LoVo (cell line): ENCODE measurements at places on chromosomes 7 and 10.
A peak's percentile ranks its signal among the peaks of the same experiment; 100 is the strongest.

GRCh38 chr10:33975481-33975880, 641.0 kb upstream of the NRP1 start:
- no peak for DNase-seq

DNA sequence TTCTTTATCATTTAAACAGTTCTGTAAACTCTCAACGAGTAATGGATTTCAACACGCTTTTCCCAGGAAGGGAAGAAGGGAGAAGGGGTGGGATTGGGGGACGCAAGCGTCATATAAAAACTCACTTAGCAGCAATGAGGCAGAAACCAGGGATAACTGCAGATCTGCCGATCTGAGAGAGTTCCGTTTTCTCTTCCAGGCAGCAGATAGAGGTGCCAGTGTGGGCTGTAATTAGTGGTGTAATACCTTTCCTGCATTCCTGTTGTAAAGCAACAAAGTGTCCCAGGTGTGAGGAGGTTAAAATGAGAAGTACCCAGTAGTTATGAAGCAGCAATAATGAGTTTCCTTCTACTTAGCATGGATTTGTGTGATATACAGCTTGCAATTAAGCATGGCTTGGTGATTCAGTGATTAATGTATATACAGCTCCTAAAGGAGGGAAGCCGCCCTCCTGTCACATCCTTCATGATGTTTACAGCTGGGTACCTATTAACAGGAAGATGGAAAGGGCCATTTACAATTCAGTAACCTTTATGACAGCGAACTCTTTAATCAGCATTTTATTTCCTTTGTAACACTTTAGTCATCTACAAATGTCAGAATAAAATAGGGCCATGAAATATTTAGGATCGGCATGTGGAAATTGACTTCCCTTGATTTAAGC, 271.9 kb downstream of the LRMDA start:
- no peak for DNase-seq

- DNase-seq: no peak
These were observed 163.8 kb downstream of the INHBA start for GRCh38 chr7:41538810-41539724.

- peak; percentile 97 for DNase-seq
These were observed 139.4 kb upstream of the SHH start for GRCh38 chr7:155951554-155952158.

- no peak for DNase-seq
These were observed 21.0 kb upstream of the EIF5AL1 start for GRCh38 chr10:79491143-79491835.

- DNase-seq: no peak
These were observed 136.4 kb downstream of the RPS24 start for GRCh38 chr10:78170026-78170475.

- no peak for DNase-seq
These were observed 267.3 kb downstream of the PTPRN2 start for GRCh38 chr7:158320328-158320727.

DNA sequence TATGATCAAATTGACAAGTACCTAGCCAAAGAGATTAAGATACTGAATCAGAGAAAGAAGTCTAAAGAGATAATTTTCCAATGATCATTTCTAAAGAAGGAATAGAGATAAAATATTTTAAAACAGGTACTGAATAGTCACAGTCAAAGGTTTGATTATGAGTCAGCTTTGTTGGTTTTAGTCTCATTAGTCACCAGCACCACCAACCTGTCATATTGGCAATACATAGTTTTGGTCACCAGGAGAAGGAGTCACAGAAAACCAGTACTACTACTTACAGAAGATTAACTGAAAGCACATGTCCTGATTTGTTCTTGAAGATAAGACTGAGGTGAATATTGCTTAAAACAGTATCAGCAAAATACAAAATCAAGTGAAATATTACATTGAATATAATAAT, 34.6 kb downstream of the ZEB1 start:
- peak; percentile 70 for DNase-seq

- DNase-seq: no peak
These were observed 5.4 kb upstream of the TRPV6 start for GRCh38 chr7:142890874-142891485.

DNA sequence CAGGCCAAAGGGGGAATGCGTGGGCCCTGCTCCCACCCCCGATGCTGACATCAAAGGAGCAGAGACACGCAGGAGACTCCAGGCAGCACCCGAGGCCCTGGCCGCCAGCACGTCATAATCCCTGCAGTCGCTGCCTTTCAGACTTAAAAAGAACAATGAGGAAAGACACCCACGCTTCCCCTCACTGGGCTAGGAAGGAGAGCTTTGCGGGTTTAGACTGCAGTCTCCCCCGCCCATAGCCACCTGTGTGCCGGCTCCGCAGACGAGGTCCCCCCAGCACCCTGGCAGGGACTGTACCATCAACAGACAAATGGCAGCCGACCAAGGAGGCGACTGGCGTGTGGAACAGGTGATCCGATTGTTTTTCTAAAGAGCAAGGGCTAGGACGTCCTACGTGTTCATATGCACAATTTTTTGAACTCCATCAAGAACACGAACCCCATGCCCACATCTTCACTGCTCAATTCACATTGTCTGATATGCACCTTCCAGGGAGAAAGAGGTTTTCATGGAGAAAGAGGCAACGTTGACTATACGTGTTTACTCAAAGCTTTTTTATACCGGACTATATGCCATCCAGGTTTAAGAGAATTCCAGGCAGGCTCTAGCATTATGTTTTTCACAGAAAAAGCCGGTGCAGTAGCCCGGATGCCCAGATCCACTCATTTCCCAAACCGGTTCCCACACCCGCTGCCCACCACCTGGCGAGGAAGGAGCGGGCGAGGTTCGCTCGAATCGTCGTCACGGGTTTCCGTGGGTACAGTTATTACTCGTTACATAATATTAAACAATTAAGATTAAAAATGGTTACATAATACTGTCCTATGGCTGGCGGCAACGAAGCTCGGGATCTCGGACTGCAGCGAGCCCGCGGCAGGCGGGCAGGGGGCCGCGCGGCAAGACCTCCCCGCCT, 1.1 kb downstream of the GRB10 start:
- no peak for DNase-seq

GRCh38 chr7:93048136-93048930, 69.4 kb downstream of the SAMD9 start:
- no peak for DNase-seq

DNA sequence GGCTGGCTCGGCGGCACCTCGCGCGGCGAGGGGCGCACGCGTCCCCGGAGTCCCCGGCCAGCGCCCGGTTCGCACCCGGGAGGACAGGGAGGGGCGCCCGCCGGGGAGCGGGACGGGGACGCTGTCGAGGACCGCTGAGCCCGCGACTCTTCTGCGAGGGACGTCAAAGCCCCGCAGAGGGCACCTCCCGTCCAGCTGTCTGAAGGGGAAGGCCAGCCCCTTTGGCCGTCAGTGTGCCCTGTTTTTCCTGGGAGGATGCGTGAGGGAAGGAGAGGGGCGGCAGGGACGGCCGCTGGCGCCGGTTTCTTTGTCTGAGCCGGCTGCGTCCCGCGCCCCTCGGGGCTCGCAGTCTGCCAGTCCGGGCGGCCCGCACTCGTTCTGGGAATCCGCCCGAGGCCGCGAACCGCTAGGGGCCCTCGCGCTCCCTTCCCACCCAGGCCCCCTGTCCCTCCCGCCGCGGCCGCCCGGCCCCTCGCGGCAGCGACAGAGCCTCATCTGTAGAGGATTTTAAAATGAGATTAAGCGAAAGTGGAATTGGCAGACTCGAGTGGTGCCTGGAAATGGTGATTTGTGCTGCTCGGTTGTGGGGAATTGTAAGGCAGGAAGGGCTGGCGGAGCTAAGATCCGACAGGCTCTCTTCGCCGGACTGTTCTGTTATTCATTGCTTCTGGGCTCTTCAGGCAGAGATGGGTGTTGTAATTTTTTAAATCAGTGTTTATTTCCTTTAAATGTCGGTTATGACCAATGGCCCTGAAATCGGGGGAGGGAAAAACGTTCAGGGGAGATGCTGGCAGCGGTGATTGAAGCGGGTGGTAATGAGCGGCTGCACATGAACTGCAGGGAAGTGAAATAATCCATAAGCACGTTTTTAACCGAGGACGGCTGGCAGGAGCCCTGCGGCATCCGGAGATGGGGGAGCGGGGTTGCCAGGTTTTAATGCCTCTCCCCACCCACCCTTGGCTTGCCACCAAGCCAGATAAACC, 618 bp upstream of the RELN start:
- DNase-seq: no peak

DNA sequence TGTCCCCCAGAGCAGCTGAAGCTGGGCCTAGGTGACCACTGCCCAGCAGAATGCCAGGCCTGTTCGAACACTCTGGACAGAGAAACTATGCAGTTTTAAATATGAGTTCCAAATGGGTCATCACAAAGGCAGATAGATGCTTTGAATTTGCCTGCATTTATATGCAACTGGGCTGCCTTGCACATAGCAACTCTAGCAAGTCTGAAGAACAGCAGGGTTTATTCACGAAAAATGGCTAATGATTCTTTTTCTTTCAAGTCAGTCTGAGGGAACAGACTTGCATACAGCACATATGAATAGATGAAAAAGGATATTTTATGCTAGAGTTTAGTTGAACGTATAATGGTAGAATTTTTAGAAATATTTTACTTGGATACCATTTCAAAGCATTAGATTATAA, 68.5 kb downstream of the SLC35B4 start:
- no peak for DNase-seq

DNA sequence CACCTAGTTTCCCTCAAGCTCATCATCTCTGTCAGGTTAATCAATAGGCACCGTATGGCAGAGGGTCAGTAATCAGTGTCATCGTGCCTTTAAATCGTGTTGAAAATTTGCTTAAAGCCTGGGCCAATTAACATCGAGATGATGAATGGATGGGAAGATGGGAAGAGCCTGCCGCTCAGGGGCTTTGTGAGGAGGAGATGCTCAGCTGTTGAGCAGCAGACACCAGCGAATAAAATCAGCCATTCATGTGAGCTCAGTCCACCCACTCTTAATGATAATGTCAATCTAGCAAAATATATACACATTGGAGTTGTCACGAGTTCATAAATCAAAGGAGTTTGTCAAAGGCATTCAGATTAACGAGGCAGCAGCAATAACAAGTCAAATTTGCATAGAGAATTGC, 97.7 kb downstream of the BTRC start:
- no peak for DNase-seq

- no peak for DNase-seq
These were observed 123.8 kb downstream of the IPMK start for GRCh38 chr10:58143944-58144343.

- DNase-seq: no peak
These were observed 29.2 kb downstream of the PRSS58 start for GRCh38 chr7:142228537-142229104.

GRCh38 chr10:127834221-127834620, 58.5 kb downstream of the CLRN3 start:
- no peak for DNase-seq

DNA sequence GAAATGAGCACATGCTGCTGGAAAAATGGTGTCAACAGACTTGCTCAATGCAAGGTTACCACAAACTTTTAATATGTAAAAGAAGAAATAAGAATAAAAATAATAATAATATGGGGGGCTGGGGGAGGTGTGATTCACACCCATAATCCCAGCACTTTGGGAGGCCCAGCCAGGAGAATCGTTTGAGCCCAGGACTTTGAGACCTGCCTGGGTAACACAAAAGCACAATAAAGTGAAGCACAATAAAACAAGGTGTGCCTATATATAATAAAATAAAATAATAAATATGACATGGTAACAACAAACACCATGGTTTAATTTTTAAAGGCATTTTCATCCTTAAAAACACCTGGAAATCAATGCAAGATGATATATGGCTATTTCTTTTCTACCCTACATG, 25.1 kb downstream of the EIF3A start:
- DNase-seq: no peak

GRCh38 chr7:44797329-44798258, 1.1 kb downstream of the PPIA start:
- peak; percentile 92 for DNase-seq

- peak; percentile 52 for DNase-seq
These were observed at the start of gene CUX1 for GRCh38 chr7:101817471-101818286. Gene CUX1, plus strand, starts transcription at chr7:101817626. Its CDS starts 14 bp downstream, at chr7:101817640.

DNA sequence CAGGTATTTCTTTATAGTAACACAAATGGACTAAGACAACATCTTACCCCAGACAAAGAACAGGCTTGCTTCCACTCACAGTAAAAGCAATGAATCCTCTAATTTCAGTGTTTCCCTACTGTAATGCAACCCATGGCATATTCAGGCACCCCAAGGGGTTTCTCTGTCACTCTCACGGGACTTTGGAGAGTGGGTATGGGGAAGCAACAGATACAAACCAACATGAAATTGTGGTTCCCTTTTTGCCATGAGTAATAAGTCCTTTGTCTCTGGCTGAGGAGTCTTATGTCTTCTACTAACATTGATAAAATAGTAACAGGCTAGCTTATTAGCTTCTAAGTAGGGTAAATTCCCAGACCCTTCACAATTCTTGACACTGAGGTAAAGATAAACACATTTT, 51.4 kb upstream of the AOAH start:
- no peak for DNase-seq

GRCh38 chr7:93025389-93025788, 92.4 kb downstream of the SAMD9 start:
- no peak for DNase-seq

DNA sequence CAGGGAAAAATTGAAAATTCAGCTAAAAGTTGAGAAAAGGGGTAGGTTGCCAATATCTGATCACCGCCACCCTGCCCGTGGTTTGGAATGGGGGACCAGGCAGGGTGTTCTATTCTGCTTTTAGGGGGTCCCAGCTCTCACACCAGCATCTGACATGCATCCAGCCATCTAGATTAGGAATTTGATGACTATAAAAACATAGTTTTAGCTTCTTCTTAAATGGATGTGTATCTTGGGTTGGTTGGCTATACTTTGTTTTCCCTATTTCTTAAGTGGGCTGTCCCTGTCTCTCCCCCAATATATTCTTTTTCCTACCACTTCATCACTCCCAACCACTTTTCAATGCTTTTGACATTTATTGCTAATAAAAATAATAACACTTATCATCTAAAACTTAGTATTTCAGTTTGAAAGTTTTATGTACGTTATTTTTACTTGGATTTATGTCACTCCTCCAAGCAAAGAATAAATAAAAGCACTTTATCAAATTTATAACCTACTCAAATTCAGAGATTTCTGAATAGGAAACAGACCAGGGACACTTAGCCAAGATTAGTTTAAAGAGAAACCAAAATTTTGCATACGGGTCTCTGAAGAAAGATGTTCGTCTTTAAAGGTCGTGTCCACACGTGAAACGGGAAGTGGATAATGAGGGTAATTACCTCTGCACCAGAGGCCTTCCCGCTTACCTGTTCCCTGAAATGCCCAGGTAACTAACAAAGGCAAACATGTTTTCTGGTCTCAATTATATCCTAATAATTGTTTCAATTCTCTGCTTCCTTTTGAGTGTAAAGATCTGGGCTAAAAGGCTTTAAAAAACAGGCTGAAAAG, 233.2 kb upstream of the AUTS2 start:
- no peak for DNase-seq

GRCh38 chr10:70355051-70356021, 27.1 kb downstream of the LRRC20 start:
- DNase-seq: no peak
